H4 (cell line): ENCODE measurements at places on chromosomes 12 and 14.

GRCh38 chr14:60723116-60723906, 840 bp downstream of the SIX4 start:
- DNase-seq = peak; percentile 23

GRCh38 chr12:121263206-121263935, 33.1 kb downstream of the CAMKK2 start:
- no peak for DNase-seq

- DNase-seq = no peak
Measured at GRCh38 chr12:120015313-120015712, 26.3 kb downstream of the BICDL1 start.

DNA sequence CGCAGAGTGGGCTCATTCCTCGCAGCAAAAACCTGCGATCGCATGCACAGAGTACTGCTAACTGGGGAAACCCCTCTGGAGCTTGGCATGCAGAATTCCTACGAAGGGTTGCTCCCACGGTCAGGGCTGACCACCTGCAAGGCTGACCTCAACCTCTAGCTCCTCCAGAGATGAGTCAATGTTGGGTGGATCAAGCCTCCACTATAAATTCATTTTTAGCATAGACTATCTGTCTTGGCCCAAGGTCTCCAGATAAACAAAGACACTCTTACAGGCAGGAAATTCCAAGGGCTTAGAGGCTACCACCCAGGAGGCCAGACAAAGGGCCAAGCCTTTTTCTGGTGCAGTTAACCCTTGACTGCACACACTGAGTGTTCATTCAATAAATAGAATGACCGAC, 296.5 kb downstream of the TMEM132D start:
- DNase-seq = peak; percentile 35

- DNase-seq = no peak
Measured at GRCh38 chr14:95216008-95216407, 58.7 kb upstream of the DICER1 start.

DNA sequence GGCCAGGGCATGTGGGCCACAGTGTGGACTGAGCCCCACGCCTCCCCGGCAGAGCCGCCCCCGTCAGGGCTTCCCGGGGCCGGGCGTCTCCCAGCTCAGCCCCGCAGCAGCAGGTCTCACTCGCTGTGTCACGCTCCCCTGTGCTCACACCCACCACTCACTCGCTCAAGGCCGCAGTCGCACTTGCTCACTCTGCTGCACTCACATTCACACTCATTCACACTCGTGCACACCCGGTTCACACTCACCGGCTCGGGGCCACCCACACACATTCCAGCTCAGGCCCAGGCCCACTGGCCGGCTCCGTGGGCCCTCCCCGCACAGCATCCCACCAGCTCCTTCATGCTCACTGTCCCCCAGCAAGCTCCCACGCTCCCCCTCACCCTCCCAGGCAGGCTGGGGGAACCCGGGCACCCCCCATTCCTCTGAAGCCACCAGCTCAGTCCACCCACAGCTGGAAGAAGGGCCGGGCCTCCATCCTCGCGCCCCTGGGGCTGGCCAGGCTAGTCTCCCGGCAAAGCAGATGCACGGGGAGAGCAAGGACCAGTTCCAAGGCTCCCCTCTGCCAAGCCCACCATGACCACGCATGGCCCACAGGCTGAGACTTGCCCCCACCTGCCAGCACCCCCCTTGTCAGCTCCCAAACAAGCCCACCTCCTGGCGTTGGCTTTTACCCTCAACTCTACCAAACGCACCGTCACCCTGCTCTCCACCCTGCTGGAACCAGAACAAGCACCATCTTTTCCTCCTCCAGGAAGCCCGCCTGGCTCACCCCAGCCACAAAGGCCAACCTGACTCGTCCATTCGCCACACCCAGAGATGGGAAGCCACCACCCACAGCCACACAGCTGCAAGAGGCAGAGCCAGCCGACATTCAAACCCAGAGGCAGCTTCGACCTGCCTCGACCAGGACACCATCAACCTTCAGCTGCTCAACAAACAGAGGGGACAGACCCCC, 28.0 kb downstream of the NCOR2 start:
- DNase-seq = no peak

- no peak for DNase-seq
Measured at GRCh38 chr12:86331012-86331411, 74.8 kb upstream of the MGAT4C start.

DNA sequence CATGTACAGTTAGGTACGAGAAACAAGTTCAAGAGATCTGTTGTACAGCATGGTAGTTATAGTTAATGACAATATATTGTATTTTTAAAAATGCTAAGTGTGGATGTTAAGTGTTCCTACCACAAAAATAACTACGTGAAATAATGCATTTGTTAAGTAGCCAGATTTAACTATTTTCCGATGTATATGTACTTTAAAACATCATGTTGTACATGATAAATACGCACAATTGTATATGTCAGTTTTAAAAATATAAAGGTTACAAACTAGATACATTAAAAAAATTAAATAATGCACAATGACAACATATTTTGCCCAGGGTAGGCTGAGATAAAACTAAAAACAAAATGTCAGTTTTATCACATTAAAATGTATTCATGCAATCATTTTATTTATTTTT, 285.1 kb upstream of the DCN start:
- no peak for DNase-seq

GRCh38 chr12:114668151-114668885, 15.7 kb downstream of the TBX3 start:
- peak; percentile 84 for DNase-seq

DNA sequence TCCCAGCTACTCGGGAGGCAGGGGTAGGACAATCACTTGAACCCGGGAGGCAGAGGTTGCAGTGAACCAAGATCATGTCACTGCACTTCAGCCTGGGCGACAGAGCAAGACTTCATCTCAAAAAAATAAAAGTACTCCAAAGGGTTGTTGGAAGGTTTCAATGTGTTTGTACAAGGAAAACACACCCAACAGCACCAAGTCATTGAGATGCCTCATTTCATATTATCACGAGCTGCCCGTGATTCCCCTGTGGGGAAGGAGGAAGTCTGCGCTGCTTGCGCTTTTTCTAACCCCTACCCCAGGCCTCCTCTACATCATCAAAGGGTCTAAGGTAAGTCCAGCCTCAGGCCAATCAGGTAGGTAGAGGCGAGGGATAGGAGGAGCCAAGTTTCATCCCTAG, 73.6 kb downstream of the KDM2B start:
- no peak for DNase-seq

DNA sequence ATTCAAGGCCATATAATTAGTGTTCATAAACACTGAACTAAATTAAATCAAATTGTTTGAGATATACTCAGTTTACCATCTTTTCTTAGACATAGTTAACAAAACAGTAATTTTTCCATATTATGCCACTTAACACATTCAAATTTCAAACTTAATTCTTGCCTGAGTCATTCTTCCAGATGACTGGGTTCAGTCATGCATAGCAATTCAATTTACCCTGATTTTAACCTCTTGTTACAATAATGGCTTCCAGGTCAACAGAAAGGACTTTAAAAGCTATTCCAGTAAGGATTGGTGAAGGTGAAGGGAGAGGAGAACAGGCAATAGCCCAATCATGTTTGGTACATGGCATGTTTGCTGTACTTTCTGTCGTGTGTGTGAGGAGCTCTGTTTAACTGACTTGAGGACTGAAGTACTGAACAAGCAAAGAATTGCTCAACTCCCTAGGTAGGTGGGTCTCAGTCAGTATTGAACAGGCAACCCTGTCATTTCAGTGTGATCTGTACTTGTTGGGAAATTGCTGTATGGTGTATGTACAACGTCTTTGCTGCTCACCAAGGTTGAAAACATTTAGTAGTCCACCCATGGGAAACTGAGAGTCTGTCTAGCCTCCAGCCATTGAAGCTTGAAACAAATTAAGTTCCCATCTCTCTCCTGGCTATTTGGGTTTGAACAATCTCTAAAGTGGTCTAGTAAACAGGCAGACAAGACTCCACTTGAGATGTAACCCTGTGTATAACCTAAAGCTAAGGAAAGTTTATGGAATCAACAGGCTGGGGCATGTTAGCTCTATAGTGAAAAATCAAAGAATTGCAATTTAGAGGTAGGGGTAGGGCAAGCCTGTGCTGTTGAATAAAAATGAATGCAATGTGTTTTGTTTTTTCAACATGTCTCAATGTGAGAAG, 327.2 kb downstream of the BTG1 start:
- DNase-seq = no peak

DNA sequence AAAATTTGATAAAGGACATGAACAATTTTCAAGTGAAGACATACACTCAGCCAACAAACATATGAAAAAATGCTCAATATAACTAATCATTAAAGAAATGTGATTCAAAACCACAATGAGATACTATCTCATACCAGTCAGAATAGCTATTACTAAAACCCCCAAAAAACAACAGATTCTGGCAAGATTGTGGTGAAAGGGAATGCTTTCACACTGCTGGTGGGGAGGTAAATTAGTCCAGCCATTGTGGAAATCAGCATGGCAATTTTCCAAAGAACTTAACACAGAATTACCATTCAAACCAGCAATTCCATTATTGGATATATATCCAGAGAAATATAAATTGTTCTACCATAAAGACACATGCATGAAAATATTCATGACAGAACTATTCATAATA, 18.7 kb upstream of the TAS2R14 start:
- DNase-seq = no peak

GRCh38 chr12:4366090-4366489, 13.4 kb downstream of the FGF23 start:
- no peak for DNase-seq

- peak; percentile 31 for DNase-seq
Measured at GRCh38 chr14:93936245-93936644, 9.1 kb downstream of the FAM181A start.

GRCh38 chr12:3361146-3361545, 129.9 kb upstream of the PRMT8 start:
- DNase-seq = no peak

GRCh38 chr14:24160499-24160849, 591 bp upstream of the IRF9 start:
- DNase-seq = no peak

DNA sequence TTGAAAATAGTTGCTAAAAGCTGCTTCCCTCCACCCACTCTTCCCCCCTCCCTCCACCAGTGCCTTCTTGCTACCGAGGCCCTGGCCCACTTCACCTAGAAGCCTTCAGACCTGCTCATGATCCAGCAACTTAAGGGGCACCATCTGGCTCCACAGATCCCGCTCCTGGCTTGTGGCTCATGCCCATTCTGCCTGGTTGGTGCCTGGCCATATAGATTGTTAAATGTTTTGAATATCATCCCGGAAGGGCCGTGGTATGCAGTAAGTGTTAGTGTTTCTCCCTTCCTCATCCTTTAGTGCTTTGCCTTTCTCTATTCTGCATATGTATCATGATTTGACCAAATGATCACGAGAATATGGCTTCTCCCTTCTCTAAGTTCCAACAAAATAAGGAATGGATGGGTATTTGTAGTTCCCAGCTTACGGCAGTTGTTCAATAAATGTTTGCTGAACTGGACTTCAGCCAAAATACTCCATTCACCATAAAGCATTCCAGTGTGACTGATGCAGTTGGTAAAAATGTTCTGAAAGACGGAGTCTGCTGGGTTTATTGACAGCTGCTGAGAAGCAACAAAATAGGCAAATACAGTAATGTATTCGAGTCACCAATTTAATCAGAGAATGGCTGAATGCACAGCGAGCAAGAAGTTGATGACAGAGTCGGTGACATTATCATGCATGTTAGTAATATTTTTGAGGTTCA, 30.7 kb downstream of the GRIP1 start:
- no peak for DNase-seq

DNA sequence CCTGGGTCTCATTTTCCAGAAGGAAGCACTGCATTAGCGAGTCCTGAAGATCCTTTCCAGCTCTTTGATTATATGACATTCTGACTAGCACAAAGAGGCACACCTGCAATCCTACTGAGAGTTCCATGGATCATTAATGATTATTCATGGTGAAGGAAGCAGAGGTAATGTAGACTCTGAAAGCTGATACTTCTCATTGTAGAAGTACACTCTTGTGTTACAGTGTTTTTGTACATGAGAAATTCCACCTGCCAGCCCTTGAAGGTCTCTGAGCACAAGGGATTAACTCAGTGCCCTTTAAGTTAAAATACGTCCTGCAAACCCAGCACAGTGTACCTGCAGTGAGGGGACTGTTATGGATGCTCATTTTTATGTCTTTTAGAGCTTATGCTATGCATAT, 558.8 kb upstream of the FBXO33 start:
- DNase-seq = no peak

GRCh38 chr12:49872781-49873181, 29.9 kb upstream of the BCDIN3D start:
- DNase-seq = no peak

DNA sequence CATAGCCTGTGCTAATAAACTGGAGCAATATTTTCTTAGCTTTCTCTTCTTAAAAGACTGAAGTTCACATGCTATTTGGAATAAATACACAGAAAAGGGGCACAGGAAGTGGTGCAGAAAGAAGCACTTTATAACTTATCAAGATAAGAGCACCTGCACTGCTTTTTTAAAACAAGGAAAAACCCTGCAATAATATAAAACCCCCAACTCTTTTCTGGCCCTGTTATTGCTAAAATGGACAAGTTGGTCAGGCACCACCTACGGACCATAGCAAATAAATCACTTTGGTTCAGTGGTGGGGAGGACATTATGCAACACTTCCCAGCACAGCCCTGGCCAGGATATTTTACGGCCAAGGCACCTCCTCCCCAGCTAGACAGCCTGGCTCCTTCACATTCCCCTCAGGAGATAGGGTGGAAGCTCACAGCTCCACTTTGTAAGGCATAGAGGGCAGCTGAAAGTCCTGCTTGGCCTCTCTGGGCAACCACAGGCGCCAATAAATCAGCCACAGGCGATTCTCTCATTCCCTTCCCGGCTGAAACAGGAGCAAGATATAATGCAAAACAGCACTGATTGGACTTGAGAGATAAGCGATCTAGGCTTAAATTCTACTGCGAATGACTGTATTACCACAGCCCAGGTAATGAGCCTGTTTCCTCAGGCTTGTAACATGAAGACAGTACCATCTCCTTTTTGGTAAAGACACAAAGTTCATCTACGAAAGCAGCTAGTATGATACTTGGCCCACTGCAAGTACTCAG, 2.0 kb downstream of the ZBTB25 start:
- peak; percentile 92 for DNase-seq

DNA sequence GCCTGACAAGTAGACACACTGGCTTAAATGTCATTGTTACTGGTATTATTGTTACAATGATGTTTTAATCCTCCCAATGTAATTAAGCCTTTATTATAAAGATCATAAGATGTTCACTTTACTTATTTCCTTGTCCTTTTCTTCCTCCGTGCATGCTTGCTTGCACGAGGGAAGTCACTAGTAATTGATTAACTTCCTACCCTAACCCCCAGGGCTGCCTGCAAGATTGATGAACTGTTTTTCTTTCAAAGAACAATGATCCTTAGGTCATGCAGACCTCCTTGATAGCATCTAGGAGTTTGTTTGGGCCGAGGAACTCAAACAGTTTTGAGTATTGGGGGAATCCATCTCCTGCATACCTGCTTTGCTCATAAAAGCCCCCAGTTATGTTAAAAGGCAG, 43.0 kb downstream of the GLRX5 start:
- DNase-seq = no peak

DNA sequence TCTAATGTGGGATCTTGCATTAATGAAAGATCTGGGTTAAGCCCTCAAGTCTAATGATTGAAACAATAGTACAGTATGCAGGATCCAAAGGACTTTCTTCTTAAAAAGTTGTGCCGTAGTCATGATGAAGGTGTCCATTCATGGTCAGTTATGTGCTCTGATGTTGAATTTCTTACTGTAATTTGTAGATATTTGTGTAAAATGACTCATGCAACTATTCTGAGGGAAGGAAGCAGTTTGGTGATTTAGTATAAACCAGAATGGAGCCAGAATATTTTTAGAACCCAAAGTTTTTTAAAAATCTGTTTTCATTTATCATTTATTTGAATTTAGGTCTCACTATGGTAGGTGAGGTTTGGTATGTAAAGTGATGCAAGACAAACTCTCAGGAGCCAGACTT, 151.2 kb downstream of the AKAP6 start:
- no peak for DNase-seq
